CD4-positive, alpha-beta T cell treated with Interleukin-6 at 100 ng/mL for 8 hours (primary cell): ENCODE measurements at places on chromosomes 2 and 18.

DNA sequence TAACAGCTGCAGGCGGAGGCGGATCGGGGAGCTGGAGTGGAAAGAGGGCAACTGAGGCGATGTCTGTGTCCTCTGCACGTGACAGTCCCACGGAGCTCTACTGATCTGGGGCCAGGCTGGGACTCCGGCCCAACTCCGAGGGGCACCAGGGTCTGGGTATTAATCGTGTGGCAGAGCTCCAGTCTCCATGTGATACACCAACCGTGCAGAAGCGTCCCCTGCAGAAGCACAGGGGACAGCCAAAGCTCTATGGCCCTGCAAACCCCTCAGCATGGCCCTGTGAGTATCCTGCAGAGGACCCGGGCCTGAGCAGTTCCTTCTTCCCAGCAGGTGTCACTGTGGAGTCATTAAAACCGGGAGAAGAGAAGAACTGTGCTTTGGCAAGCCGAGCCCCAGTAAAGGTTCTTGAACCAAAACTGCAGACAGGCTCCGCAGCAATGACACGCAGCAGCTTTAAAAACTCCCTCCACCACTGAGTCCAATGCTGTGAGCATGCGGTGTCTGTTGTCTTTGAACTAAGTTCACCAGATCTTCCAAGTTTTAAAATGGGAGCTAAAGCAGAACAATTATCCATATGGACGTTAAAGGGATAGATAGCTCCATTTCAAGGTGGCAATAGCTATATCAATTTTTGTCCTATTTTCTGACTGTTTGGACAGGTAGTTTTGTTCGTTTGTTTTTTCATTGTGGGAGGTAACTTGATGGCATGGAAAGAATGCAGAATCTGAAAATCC, 79.4 kb downstream of the TMEM182 start:
- DNase-seq: no peak

- no peak for DNase-seq
Observed at GRCh38 chr2:2735041-2735440, 404.0 kb upstream of the MYT1L start.

DNA sequence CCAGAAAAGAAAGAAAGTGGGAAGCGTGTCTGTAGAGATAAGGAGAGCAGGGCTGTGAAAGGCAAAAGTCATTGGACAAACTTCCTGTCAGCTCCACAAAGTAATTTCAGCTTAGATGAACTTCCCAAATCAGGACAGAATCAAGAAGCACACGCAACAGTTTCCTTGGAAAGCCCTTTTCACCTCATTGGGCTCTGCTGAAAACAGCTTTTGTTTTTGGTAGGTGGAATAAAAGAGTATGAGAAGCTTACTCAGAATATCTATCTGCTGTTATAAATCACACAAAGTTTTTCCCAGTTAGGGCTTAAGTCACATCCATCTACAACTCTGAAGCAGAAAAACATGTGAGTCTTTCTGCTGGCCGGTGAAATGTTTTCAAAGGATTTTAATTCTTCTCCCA, 42.4 kb upstream of the EFEMP1 start:
- DNase-seq: no peak

- DNase-seq: no peak
Observed at GRCh38 chr18:46939337-46939963, 22.0 kb downstream of the KATNAL2 start.

GRCh38 chr2:152560166-152560565, 157.1 kb downstream of the PRPF40A start:
- DNase-seq: no peak

- DNase-seq: no peak
Observed at GRCh38 chr2:16155766-16156165, 215.4 kb downstream of the MYCN start.

DNA sequence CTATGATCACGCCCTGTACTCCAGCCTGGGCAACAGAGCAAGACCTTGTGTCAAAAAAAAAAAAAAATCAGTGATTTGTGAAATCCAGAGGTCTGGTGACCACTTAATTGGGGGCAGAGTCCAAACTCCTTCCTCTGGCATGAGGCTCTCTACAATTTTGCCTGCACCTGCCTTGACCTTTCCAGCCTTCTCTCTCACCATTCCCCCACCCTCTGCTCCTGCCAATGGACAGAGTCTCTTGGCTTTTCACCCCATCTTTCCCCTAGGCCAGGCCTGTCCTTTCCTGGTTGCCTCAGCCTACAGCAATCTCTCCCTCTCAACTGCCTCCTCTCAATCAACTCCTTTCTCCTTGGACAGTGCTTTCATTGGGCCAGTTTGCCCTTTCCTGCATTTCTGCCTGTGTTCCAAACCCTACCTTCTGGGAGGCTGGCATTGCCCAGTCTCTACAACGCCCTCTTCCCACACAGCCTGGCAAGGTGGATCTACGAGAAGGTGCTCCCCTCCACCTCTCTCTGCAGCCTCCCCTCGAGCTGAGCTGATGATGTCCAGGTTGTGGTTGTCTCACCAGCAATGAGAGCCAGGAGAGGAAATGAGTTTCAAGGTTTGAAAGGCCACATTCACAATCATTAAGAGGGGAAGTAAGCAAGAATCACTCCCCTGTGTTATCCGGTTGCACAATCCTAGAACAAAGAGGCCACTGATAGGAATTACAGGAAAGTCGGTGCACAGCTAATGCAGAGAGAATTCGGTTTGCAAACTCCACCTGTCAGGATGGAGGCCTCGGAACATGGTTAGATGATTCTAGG, 39.5 kb upstream of the NPAS2 start:
- DNase-seq: no peak

DNA sequence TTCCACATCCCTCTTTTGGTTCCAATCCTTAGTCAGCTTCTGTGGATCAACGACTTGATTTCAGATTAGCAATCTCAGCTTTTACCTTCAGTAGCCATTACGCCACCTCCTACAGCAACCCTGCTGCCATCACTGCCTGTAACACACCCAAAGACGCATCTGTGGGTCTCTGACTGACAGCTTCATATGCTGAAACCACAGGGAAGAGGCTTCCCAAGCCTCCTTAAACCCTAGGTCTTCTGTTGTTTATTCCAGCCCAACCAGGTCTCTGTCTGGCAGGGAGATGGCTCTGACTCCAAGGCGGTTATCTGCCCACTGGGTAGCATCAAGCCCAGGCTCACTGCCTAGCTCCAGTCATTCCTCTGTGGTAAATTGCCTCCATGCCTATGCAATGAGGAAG, 28.6 kb upstream of the TRIB2 start:
- no peak for DNase-seq

DNA sequence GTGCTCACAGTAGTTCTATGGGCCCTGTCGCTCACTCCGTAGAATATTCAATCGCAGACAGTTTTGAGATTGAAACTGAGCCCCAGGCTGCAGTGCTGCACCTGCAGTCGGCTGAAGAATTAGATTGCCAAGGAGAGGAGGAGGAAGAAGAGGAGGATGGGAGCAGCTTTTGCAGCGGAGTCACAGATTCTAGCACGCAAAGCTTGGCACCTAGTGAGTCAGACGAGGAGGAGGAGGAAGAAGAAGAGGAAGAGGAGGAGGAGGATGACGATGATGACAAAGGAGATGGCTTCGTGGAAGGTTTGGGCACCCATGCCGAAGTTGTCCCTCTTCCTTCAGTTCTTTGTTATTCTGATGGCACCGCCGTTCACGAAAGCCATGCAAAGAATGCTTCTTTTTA, 115.2 kb downstream of the GALNT3 start:
- no peak for DNase-seq

DNA sequence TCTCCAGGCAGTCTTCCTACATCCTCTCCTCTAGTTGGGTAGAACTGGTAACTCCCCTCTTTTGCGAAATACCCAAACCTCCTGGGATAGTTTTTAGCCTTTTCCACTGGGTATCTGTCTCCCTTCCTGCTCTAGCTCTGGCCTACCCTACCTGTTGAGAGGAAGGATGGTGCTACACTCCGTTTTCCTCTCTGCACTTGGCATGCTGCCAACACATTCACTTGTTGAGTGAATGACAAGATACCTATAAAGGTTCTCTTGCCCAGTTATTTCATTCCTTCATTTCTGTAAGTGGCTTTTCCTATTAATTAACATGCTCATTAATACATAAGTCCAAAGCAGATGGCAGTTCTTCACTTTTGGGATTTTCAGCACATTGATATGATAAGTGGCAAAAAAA, 293.8 kb downstream of the CNTNAP5 start:
- DNase-seq: no peak
